Uterus (tissue), 4 donors: ENCODE measurements at places on chromosomes 16 and 17. TPM values are rescaled to one million over a fixed set of nuclear protein-coding genes. Genes with fewer than 3 reads are reported as not detected.

The ATMIN gene
- total RNA-seq: 17.2 TPM

The EFNB3 gene
- total RNA-seq: 13.1 TPM

The DNAH2 gene
- 0.29 TPM for total RNA-seq

The RANBP10 gene
- total RNA-seq: 22.7 TPM

The ZPBP2 gene
- not detected for total RNA-seq

The MT1B gene
- total RNA-seq: not detected

The SUPT6H gene
- total RNA-seq: 64.0 TPM

The TBKBP1 gene
- total RNA-seq: 2.6 TPM

The KREMEN2 gene
- not detected for total RNA-seq

The MRTFB gene
- total RNA-seq: 72.8 TPM

The HID1 gene
- 9.7 TPM for total RNA-seq

The TP53TG3F gene
- total RNA-seq: not detected

The UQCRC2 gene
- 97.1 TPM for total RNA-seq

The C17orf50 gene
- not detected for total RNA-seq
